Activated naive CD4-positive, alpha-beta T cell (primary cell): ENCODE measurements at places on chromosomes 12 and 14.
A peak's percentile ranks its signal among the peaks of the same experiment; 100 is the strongest.

DNA sequence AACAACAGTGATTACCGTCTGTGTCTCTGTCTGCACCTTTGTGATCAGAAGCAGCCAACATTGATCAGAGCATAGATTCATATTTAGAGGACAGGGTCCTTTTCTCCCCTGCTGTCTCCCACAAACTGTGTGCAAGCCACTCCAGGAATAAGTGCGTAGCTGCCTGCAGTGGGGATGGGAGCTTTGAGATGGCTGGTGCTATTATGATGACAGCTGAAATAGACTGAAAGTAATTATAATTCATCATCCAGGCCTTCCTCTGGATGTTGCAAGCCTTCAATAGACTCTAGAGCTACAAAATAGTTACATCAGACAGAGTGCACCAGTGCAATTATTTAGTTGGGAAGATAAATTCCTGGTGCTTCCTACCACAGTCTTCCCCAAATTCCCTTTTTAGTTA lies 68.1 kb downstream of the BORCS5 start:
- DNase-seq, result no peak

GRCh38 chr12:116159175-116159574 lies 118.3 kb downstream of the MED13L start:
- no peak for DNase-seq

DNA sequence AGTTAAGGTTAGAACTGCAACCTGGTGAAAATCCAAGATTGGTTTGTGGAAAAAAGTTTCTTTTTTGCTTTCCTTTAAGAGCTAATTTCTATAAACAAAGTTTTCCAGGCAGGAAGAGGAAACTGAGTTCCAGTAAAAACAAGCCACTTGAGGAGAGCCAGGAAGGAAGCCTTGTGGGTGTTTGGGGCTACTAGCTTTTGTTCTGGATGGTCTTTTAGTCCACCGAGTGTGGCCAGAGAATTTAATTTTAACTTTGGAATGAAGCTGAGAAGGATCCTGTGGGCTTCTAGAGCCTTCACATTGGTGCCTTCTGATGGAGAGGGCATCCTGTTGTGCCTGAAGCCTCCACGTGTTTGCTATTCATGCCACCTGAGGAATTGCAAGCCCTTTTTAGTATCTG lies 327.9 kb downstream of the C12orf75 start:
- DNase-seq, result no peak

- DNase-seq, result no peak
Observed at GRCh38 chr12:109247831-109248654, 61.0 kb downstream of the FOXN4 start.

DNA sequence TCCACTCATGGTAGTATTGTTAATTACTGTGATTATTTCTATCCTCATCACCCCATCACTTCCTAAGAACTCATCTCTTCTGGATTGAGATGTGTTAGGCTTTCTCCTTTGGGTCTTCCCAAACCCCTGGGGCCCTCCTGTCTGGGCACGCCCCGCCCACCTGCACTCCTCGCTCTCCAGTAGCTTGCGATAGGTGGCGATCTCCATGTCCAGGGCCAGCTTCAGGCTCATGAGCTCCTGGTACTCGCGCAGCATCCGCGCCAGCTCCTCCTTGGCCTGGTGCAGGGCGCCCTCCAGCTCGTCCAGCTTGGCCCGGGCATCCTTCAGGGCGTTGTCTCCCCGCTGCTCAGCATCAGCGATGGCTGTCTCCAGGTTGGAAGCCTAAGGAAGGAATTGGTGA lies 6.8 kb downstream of the KRT71 start:
- no peak for DNase-seq

DNA sequence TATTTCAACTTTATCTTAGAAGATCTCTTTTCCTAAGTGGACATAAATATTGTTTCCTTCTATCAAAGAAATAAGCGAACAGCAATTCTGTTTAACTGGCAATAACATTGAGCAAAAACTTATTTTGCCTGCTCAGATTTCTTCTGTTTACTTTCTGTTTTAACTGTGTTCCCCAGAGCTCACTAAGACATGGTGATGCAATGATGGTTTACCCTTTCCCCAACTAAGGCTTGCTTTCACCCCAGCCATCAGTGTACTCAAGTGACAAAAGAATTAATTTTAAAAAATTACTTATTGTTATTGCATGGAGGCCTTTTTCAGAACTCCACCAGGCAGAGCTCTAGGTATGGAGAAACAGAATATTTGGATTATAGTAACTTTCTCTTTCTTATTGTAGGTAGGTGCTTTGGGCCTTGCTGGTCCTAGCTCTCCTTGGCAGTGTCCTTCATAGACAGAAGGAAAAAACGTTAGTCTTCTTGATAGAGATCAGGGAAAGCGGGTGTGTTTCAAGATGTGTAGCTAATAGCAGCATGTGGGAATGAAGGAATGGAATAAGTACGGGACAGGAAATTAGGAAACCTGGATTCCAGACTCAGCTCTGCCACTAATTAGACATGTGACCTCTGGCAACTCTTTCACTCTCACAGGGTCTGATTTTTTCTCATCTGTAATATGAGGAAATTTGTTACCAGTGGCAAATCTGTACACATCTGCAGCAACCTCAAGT lies 14.6 kb upstream of the DDHD1 start:
- no peak for DNase-seq

DNA sequence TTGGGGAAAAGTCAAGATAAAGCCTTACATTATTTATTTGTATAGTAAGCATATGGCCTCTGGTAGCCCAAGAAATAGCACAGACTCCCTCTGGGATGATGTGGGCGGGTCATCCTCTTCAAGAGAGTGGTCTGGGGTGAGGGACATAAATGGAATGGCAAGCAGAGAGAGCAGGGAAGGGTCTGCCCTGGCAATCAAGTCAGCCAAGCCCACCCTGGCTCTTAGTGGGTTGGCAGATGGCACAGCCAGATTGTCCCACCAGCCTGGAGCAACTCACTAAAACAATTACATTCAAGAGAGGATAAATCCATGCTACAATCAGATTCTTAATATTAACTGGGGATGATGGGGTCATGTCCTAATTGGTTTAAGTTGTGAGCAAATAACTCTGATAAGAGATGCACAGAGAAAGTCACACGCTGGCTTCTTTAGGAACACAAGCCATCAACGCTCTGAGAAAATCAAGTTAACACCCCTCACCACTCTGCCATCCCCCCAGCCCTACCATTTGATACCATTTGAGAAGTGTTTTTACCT lies 2.8 kb upstream of the PELI2 start:
- no peak for DNase-seq

GRCh38 chr12:11658791-11659190 lies 9.3 kb downstream of the ETV6 start:
- DNase-seq, result no peak

DNA sequence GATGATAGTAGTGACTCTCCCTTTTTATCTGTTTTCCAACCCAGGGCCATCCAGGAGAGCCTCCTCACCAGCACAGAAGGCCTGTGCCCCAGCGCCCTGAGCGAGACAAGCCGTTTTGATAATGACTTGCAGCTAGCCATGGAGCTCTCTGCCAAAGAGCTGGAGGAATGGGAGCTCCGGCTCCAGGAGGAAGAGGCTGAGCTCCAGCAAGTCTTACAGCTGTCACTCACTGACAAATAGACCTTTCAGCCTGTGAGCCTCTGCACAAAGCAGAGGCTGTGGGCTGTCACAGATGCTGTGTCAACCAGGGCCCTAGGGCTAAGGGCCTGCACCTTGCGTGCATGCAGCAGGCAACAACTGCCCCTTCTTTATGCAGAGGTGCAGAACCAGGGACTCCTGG lies 11.0 kb downstream of the C12orf76 start:
- no peak for DNase-seq

DNA sequence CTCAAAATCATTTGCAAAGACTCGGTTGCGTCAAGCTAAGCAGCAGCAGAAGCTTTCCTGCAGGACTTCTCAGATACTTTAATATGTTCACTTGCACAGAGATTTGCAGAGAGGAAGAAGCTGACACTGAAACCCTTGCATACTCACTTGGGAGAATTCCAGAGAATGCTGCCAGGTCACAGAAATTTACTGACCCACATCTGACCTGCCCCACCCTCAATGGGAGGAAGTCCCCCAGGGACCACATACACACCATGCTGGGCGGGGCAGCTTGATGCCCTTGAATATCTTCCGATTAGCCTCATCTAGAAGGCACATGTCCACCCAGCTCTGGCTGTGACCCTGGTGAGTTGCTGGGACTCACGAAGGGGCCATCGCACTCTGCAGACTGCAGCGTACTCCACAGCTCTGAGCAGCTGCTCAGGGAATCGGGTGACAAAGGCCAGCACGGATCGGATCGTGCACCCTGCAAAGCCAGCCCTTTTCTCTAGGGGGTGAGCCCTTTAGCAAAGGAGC lies 83.2 kb downstream of the ITPK1 start:
- DNase-seq, result no peak

DNA sequence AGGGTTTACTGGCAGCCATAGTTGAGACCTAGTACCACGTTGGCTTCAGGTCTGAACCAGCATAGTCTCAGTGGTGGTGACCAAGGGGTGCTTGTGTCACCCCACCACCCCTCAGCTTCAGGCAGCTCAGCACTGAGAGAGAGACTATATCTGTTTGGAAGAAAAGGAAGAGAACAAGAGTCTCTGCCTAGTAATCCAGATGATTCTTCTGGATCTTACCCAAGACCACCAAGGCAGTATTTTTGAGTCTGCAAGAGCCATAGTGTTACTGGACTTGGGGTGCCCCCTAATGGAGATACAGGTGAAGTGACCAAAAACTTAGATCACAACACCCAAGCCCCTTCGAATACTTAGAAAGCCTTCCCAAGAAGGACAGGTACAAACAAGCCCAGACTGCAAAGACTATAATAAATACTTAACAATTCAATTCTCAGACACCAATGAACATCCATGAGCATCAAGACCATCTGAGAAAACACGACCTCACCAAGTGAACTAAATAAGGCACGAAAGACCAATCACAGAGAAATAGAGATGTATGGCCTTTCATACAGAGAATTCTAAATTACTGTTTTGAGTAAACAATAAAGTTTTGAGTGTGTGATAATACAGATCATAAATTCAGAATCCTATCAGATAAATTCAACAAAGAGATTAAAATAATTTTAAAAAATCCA lies 107.0 kb downstream of the HELB start:
- no peak for DNase-seq

GRCh38 chr12:98020376-98020775 lies 495.0 kb upstream of the TMPO start:
- DNase-seq, result no peak

DNA sequence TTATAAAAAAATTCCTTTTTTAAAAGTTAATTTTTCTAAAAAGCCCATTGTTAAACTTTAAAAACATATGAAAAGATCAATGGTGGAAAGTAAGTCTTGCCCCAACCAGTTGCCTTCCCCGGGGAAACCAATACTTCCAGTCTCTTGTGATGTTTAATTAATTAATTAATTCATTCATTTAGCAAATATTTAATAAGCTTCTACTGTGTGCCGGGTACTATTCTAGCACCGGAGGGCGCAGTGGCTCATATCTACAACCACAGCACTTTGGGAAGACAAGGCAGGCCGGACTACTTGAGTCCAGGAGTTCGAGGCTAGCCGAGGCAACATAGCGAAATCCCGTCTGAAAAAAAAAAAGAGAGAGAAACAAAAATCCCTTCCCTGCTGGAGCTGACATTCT lies 87.4 kb downstream of the HECTD4 start:
- no peak for DNase-seq

GRCh38 chr12:112357214-112357613 lies 25.0 kb downstream of the HECTD4 start:
- DNase-seq, result no peak

DNA sequence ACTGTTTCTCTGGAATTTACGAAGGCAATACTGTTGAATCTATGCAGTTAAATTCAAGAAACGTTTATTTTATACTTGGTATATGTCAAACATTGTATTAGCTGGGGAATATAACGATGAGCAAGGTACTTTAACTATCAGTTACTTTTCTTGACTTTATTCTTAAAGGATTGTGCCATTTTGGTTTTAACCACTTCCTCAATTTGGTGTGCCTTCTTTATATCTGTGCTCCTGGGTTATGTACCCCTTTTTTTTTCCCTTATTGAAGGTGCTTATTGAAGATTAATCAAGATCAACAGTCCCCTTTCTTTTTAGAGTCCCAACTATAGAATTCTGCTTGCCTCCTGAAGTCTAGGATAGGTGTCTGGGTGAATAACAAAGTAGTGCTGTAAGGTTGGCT lies 5.8 kb downstream of the RAB21 start:
- DNase-seq, result no peak

GRCh38 chr12:102342281-102343006 lies 137.9 kb downstream of the IGF1 start:
- DNase-seq, result no peak

GRCh38 chr12:105775343-105775742 lies 363.4 kb downstream of the NUAK1 start:
- no peak for DNase-seq

GRCh38 chr14:73576391-73576790 lies 7.4 kb downstream of the ACOT2 start:
- no peak for DNase-seq

- no peak for DNase-seq
Observed at GRCh38 chr12:78085542-78086182, 255.0 kb downstream of the NAV3 start.

GRCh38 chr12:121184425-121184824 lies 25.5 kb upstream of the P2RX4 start:
- DNase-seq, result no peak

GRCh38 chr14:41586237-41586636 lies 20.4 kb upstream of the LRFN5 start:
- no peak for DNase-seq

- DNase-seq, result no peak
Observed at GRCh38 chr12:66164349-66164821, 5.4 kb downstream of the TMBIM4 start.

DNA sequence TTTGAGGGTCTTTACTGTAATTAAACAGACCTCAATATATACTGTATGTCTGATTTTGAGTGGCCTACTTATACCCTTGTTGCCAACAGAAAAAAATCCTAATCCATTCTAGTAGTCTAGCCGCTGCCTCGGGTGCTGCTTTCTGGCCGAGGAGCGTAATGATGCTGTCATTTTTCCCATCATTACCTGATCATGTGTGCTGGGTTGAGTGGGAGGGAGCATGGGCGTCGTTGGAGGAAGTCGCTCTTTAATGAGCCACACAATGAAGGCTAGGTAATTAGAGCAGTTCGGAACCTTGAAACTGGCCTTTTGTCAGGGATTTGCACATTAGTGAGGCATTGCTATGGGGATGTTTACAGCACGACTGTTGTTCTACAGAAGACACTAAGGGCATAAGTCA lies 76.1 kb upstream of the RFX4 start:
- no peak for DNase-seq

GRCh38 chr14:33950320-33951182 lies at the start of gene EGLN3:
Gene EGLN3, minus strand, starts transcription at chr14:33951074. Its CDS starts 322 bp downstream, at chr14:33950752.
- no peak for DNase-seq

DNA sequence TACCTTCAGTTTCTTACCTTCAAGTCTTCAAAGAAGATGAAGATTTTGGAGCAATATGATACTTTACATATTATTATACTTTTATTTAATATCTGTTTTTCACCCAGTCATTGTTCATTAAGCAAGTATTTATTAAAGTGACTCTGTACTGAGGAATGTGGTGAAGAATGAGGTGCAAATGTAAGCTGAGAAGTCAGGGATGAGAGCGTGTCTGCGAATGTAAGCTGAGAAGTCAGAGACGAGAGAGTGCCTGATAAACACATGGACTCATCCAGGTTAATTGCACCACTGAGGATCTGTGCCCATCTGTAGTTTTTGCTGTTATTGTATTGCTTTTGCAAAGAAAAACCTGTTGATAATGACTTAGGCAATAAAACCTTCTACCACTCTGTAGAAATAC lies 211.9 kb upstream of the FAR2 start:
- DNase-seq, result no peak

GRCh38 chr12:25592725-25593495 lies 39.8 kb upstream of the LMNTD1 start:
- DNase-seq, result no peak

- peak; percentile 19 for DNase-seq
Observed at GRCh38 chr14:96797582-96798349, 584 bp downstream of the VRK1 start.

- DNase-seq, result no peak
Observed at GRCh38 chr12:31018790-31019505, 54.7 kb upstream of the DDX11 start.
